AG09309 (cell line): ENCODE measurements at places on chromosomes 16 and 17.

DNA sequence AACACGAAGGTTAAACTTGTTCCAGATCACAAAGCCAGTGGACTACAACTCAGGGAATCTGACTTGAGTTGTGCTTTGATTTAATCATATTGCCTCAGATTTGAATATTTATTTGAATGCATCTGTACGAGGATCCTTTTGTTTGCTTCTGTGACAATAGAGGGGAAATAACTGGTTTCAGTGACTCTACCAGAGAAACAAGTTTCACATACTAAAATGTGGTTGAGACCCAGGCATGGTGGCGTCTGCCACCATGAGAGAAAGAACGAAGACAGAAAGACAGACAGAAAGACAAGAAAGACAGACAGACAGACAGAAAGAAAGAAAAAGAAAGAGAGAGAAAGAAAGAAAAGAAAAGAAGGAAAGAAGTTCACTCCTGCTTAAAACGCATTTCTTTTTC, 24.0 kb downstream of the YWHAE start:
- no peak for DNase-seq

- DNase-seq, result no peak
Observed at GRCh38 chr17:48570325-48571023, 7.7 kb downstream of the HOXB4 start.

GRCh38 chr17:36600936-36601302, 464 bp upstream of the MRM1 start:
- no peak for DNase-seq

- DNase-seq, result no peak
Observed at GRCh38 chr17:33572615-33573014, 279.5 kb upstream of the ASIC2 start.

DNA sequence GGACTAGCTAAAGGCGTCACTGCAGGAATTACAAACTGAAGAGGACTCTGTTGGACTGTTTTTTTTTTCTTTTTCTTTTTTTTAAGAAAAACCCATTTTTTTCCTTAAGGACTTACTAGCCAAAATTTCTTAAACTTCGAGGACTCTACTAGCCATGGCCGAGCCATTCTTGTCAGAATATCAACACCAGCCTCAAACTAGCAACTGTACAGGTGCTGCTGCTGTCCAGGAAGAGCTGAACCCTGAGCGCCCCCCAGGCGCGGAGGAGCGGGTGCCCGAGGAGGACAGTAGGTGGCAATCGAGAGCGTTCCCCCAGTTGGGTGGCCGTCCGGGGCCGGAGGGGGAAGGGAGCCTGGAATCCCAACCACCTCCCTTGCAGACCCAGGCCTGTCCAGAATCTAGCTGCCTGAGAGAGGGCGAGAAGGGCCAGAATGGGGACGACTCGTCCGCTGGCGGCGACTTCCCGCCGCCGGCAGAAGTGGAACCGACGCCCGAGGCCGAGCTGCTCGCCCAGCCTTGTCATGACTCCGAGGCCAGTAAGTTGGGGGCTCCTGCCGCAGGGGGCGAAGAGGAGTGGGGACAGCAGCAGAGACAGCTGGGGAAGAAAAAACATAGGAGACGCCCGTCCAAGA, 878 bp downstream of the HEXIM1 start:
- DNase-seq, result no peak

- no peak for DNase-seq
Observed at GRCh38 chr17:42404326-42405055, 16.2 kb upstream of the STAT3 start.

DNA sequence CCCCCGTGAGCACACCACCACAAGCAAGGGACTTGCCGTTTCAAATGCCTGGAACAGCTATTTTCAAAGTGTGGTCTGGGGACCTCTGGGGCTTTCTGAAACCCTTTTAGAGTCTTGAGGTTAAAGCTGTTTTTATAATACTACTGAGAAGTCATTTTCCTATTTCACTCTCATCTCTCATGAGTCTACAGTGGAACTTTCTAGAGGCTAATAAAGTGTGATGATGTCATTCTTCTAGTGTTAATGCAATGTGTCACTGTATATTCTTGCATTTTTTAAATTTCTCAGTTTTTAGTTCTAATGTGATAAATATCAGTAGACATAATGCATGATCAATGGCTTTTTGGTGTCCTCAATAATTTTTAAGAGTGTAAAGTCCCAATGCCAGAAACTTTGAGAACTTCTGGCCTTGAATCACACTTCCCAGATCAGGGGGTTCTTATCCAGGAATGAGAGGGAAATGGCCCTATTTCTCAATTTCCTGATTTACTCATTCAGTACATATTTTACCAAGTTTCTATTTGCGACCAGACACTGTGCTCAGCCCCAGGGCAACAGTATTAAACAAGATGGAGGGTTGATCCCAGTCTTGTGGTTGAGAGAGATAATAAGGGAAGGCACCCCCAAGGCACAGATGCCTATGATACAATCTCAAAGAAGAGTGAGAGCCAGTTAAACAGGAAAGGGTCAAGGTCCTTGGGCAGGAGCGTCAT, 444.0 kb downstream of the HS3ST3B1 start:
- DNase-seq, result peak; percentile 67

DNA sequence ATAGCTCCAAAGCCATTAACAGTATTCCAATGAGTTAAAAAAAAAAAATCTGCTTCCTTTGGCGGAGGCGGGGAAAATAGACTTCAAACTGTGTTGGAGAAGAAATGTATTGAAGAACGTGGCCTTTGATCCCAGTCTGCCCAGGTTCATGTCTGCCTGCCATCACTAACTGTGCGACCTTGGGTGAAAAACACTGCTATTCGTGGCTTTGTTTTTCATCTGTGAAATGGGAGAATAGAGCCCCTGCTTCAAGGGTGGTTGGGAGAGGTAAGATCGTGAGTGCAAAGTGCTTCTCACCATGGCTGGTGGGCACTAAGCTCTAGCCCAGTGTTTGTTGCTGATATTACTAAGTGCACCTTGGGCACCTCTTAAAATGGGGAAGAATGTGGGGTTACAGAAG, 69.5 kb downstream of the VPS35L start:
- DNase-seq, result no peak

DNA sequence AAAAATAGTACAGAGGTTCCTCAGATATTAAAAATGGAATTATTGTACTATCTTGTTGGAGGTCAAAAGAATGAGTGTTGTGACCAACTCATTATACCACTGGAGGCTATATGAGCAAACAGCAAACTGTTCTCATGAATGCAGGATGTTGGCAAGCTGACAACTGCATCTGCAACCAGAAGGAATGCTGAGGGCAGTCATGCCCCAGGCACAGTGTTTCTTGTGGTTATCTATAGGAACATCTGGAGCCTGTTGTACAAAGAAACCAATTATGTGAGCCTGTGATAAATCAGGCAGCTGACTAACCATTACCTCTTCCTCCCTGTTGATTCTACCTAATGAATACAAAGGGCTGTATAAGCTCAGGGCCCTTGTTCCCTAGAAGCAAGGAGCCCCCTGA, 2057.1 kb downstream of the TP53TG3F start:
- DNase-seq, result no peak

GRCh38 chr17:42146911-42147607, 7.7 kb downstream of the RAB5C start:
- no peak for DNase-seq

- no peak for DNase-seq
Observed at GRCh38 chr17:32445971-32446370, 1.7 kb downstream of the PSMD11 start.

- DNase-seq, result no peak
Observed at GRCh38 chr17:12974005-12974531, 43.8 kb downstream of the ELAC2 start.
